ENCODE measurements at places on chromosomes 16 and 17.

GRCh38 chr17:57465610-57466009 is 209.3 kb downstream of the MSI2 start:
- no peak for DNase-seq

GRCh38 chr17:4945176-4945943 is 3.0 kb downstream of the PFN1 start:
- peak; percentile 66 for DNase-seq

GRCh38 chr17:48002266-48002915 is 31.5 kb downstream of the CDK5RAP3 start:
- no peak for DNase-seq

GRCh38 chr17:81514739-81515529 is 2.3 kb upstream of the ACTG1 start:
- DNase-seq, result no peak

Measured in HS-27A (cell line).